T47D (cell line): ENCODE measurements at places on chromosomes 5 and 9.
A peak's percentile ranks its signal among the peaks of the same experiment; 100 is the strongest.

- no peak for DNase-seq
Observed at GRCh38 chr9:85142496-85142911, 473.0 kb downstream of the NTRK2 start.

- DNase-seq: no peak
Observed at GRCh38 chr5:175354964-175355363, 89.0 kb downstream of the DRD1 start.

- DNase-seq: no peak
Observed at GRCh38 chr9:76161106-76161505, 233.1 kb downstream of the RFK start.

GRCh38 chr9:18501949-18502348 is 28.0 kb downstream of the ADAMTSL1 start:
- DNase-seq: no peak

DNA sequence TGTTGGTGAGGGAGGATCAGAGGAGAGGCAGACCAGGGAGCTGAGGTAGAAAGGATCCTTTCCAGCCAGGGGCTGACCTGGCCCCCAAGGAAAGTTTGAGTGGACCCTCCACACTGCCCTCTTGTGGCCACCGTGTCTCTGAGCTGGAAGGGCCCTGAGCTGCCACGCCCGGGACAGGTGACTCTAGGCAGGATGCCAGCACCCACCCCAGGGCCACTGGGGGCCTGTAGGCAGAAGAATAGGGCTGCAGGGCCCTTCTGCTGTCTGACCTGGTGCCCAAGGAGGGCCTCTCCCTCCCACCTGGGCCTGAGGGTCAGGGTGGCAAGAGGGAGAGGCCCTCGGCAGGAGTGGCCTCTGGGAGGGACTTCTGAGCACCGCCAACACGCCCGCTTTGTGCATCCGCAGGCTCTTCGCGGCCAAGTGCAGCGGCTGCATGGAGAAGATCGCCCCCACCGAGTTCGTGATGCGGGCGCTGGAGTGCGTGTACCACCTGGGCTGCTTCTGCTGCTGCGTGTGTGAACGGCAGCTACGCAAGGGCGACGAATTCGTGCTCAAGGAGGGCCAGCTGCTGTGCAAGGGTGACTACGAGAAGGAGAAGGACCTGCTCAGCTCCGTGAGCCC is 76.8 kb downstream of the LMX1B start:
- peak; percentile 92 for DNase-seq

DNA sequence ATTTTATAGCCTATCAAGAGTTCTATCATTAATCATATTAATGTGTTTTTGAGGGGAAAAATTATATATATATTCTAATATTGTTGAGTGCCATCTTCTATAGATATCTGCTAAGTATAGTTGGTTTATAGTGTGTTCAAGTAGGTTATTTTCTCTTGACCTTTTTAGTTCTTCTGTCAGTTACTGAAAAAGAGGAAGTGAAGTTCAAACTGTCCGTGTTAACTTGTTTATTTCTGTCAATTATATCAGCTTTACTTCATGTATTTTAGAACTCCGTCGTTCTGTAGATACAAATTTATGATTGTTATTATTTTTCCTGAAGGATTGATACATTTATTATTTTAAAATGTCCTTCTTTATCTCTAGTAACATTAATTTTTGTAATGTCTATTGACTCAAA is 1209.1 kb downstream of the CDH12 start:
- no peak for DNase-seq

DNA sequence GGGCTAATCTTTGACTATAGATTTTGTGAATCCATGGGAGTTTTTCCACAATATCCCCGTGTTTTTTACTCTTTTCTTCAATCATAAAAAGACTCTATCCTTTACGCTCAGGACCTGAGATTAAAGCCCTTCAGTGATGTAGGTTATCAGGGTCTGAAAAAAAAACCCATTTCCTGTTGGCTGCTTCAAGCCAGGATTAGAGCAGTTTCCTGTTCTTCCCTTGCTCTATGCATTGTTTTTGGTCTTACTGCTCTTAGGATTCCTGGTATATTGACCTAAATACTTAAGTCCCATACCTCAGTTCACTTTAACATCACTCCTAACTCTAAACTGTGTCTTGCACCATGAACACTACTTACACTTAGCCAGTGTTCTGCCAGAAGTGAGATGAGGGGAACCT is 319.3 kb upstream of the CHD1 start:
- DNase-seq: no peak

DNA sequence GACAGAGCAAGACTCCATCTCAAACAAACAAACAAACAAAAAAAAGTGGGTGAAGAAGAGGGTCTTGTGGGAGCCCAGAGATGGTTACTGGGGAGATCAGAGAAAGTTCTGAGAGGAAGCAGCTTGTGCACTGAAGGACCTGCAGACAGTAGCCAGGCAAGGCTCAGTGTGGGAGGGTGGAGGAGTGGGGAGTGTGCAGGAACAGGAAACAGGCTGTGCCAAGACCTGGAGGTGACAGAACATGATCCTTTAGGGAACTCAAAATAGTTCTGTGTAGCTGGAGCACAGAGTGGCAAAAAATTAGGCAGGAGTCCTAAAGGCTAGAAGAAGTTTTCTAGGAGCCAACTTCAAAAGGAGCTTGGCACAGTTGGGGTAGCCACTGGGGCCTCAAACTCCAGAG is 19.2 kb upstream of the NANS start:
- DNase-seq: peak; percentile 22

DNA sequence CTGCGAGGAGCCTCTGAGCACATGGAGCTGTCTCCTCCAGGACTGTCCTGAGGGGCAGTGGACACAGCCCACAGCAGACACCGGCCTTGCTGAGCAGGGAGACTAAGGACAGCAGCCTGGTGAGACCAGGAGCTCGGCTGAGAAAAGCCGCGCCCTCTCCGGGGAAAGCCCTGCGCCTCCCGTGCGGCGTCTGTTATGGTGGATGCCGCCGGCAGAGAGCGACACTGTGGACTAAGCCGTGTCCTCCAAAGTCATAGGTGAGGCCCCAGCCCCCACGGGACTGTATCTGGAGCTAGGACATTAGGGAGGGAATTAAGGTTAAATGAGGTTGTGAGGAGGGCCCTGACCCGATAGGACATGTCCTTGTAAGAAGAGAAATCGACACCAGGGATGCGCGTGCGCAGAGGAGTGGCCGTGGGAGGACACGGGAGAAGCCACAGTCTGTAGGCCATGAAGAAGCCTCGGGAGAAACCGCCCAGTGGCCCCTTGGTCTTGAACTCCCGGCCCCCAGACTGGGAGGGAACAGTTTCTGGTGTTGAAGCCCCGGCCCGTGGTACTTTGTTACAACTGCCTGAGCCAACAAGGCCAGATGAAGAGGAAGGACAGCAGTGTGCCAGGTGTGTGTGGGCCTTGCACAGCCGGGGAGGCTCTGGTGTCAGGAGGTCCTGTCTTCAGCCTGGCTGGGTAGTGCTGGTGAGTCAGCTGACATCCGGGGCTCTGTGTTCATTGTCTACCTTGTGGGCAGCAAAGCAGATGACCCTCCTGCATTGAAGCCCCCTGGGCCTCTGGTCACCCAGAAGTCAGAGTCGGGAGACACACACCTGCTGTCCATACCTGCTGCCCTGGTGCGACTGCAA is 22.1 kb downstream of the MRPL36 start:
- DNase-seq: no peak

DNA sequence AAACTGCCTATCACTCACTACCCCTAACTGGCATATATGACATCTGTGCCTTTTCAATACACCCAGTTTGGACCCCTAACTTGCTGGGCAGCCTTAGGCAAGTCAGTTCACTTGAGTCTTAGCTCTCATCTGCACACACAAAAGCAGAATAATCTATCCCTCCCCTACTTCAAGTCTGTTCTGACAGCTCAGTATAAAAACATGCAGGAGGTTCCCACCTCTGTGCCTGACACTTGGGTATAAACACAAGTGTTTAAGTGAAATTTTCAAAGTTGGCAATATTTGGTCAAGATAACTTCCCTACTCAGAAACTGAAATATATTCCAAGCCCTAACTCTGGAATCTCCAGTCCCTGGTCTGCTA is 12.6 kb downstream of the HNRNPH1 start:
- no peak for DNase-seq

DNA sequence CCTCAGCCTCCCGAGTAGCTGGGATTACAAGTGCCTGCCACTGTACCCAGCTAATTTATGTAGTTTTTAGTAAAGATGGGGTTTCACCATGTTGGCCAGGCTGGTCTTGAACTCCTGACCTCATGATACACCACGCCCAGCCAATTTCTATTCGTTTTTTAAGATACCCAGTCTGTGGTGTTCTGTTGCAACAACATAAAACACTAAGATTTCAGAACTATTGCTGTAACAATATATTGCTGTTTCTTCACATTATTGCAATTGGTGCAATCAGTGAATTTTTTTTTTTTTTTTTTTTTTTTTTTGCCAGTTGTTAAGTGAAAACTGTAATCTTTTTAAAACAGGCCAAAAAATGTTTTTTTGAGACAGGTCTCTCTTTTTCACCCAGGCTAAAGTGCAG is 9.9 kb downstream of the SRP19 start:
- no peak for DNase-seq

- DNase-seq: no peak
Observed at GRCh38 chr9:33633636-33634035, 109.6 kb downstream of the ANKRD18B start.

- DNase-seq: no peak
Observed at GRCh38 chr5:80777347-80778287, 122.8 kb upstream of the DHFR start.

- no peak for DNase-seq
Observed at GRCh38 chr9:93065135-93065720, 6.7 kb downstream of the SUSD3 start.

GRCh38 chr5:150593996-150594395 is 46.5 kb upstream of the SYNPO start:
- no peak for DNase-seq

- no peak for DNase-seq
Observed at GRCh38 chr5:10862085-10862484, 101.1 kb upstream of the DAP start.

GRCh38 chr5:175690586-175690985 is 32.7 kb downstream of the HRH2 start:
- no peak for DNase-seq

DNA sequence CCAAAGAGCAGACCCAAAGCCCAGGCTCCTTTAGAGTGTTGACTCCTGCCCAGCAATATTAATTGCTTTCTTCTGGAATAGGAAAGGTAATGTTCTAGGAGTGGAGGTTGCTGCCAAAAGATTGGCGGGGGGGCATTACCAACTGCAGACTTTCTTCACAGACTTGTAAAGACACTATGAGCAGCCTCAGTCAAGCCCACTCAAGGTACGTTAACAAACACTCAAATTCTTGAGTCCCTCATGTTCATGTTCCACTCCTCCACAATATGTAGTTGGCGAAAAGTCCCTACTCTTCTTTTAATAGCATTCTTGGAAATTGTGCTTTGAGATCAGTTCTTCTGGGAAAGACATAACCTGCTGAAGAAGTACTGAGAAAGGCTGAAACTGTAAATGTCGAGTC is 409.2 kb upstream of the KIF2A start:
- DNase-seq: no peak
